ENCODE measurements at places on chromosomes 7 and 10. TPM values are rescaled to one million over a fixed set of nuclear protein-coding genes. Genes with fewer than 3 reads are reported as not detected.

The ARHGEF35 gene
- polyA plus RNA-seq = 9.5 TPM

The NUTM2E gene
- polyA plus RNA-seq = 0.22 TPM

The SORCS1 gene
- polyA plus RNA-seq = 2.4 TPM

The TMEM176B gene
- polyA plus RNA-seq = 542 TPM

The LRRD1 gene
- polyA plus RNA-seq = not detected

The TBXAS1 gene
- 14.2 TPM for polyA plus RNA-seq

The SPDYE5 gene
- polyA plus RNA-seq = not detected

The ASZ1 gene
- polyA plus RNA-seq = not detected

The ZNF746 gene
- 6.8 TPM for polyA plus RNA-seq

The GCK gene
- 1.0 TPM for polyA plus RNA-seq

The SH3PXD2A gene
- polyA plus RNA-seq = 2.4 TPM

The MRLN gene
- polyA plus RNA-seq = 24.3 TPM

The ANKRD30A gene
- polyA plus RNA-seq = not detected

The PDK4 gene
- polyA plus RNA-seq = 106 TPM

The TBC1D12 gene
- 4.4 TPM for polyA plus RNA-seq

The UNCX gene
- polyA plus RNA-seq = 1.4 TPM

The CNPY1 gene
- polyA plus RNA-seq = not detected
